ENCODE measurements at places on chromosomes 5 and 9.

DNA sequence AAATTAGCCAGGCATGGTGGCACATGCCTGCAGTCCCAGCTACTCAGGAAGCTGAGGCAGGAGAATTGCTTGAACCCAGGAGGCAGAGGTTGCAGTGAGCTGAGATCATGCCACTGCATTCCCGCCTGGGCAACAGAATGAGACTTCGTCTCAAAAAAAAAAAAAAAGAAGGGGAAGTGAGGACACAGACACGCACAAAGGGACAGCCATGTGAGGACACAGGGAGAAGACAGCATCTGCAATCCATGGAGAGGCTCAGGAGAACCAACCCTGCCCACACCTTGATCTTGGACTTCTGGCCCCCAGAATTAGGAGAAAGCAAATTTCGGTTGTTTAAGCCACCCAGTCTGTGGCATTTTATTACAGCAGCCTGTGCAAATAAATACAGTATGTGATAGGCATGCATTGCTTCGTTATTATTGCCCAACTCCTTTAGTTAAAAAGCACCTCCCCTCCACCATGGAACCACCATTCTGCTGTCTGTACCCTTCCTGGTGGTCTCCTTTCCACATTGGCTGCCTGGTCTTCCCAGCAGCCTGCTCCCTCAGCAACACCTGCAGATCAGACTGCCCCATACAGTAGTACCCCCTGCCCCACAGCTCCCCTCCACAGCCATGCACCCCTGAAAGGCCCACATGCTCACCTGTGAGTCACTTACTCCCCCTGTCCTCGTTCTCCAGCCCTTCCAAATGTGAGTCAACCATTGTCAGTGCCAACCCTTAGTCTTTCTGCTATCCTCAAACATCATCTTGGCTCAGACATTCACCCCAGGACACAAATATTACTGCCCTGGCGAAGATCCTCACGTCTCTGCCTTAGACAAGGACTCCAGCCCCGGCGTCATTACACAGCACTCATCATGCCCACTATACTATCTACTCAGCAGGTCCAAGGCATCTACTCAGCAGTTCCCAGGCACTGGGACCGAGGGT, 128.8 kb downstream of the ROR2 start:
- DNase-seq, result no peak

GRCh38 chr5:171050916-171051315, 189.1 kb downstream of the RANBP17 start:
- DNase-seq, result no peak

- DNase-seq, result no peak
Observed at GRCh38 chr5:179382486-179382885, 37.2 kb upstream of the ADAMTS2 start.

- no peak for DNase-seq
Observed at GRCh38 chr5:16179511-16179935, at the start of gene MARCHF11. TSS of gene MARCHF11 (minus strand) at chr5:16179791. CDS start at chr5:16179575, 216 bp downstream.

- DNase-seq, result no peak
Observed at GRCh38 chr5:180213256-180213600, 4.2 kb upstream of the RASGEF1C start.

DNA sequence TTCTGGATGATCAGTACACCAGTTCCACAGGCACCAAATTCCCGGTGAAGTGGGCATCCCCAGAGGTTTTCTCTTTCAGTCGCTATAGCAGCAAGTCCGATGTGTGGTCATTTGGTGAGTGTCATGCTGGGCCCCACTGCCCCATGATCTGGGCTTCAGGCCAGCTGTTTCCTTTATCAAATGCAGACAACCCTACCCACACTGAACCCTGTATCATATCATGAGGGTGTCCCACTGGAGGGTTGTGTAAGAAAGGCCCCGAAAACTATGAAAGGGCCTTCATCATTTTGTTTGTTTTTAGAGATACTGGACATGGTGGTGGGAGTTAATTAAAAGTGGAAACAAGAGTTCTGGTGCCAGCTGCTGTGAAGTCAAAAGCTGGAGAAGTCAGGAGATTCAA, 20.0 kb upstream of the CYFIP2 start:
- DNase-seq, result no peak

DNA sequence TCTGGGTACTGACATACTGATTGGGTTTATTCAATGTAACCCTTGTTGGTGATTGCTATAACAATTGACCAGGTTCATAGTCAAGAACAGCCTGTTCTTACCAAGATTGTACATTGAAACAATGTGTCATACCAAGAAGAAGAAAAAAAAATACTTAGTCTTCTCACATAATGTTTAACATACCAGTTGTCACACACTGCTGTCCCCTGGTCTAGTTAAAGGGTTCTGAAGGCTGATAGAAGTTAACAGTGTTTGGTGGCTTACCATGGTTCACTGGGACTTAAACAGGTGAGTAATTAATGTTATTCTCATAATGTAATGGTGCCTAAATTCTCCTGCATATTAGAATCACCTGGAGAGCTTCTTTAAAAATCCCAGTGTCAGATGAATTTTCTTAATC, 18.5 kb upstream of the CDC42SE2 start:
- no peak for DNase-seq

- no peak for DNase-seq
Observed at GRCh38 chr9:91043811-91044175, 242.2 kb downstream of the SYK start.

DNA sequence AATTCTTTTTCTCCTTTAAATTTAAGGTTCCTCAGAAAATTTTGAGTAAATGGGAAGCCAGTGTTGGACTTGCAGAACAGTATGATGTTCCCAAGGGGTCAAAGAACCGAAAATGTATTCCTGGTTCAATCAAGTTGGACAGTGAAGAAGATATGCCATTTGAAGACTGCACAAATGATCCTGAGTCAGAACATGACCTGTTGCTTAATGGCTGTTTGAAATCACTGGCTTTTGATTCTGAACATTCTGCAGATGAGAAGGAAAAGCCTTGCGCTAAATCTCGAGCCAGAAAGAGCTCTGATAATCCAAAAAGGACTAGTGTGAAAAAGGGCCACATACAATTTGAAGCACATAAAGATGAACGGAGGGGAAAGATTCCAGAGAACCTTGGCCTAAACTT, 76.0 kb downstream of the NSD1 start:
- no peak for DNase-seq

DNA sequence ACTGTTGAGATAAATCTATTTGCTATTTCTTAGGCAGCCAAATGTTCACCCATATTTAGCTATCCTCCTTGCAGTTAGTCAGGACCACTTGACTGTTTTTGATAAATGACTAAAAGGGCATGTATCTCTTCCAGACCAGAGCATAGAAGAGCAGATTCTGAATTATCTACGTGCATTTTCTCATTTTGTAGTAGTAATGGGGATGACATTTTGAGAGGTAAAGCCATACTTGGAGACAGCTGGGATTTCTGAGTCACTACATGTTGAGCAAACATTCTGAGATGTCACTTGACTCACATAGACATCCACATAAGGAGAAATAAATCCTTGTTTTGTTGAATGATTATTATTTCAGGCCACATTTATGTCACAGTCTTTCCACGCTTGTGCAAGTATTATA, 297.6 kb downstream of the CDH10 start:
- DNase-seq, result no peak

DNA sequence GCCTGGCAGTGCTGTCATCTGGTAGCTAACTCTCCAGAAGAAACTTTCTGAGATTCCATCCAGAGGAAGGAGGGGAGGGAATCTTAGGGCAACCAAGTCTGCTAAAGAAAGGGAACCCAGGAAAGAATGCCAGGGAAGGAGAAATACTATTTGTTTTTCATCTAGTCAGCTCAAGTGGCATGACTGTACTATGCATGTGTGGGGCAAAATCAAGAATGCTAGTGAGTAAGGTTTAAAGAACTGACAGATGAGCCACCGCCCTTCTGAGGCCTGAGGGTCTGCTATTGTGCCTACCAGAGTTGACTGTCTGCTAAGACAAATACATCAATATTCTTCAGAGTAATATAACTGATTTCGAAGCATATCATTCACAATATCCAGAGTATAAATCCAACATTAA, 204.2 kb downstream of the SLC12A2 start:
- no peak for DNase-seq

DNA sequence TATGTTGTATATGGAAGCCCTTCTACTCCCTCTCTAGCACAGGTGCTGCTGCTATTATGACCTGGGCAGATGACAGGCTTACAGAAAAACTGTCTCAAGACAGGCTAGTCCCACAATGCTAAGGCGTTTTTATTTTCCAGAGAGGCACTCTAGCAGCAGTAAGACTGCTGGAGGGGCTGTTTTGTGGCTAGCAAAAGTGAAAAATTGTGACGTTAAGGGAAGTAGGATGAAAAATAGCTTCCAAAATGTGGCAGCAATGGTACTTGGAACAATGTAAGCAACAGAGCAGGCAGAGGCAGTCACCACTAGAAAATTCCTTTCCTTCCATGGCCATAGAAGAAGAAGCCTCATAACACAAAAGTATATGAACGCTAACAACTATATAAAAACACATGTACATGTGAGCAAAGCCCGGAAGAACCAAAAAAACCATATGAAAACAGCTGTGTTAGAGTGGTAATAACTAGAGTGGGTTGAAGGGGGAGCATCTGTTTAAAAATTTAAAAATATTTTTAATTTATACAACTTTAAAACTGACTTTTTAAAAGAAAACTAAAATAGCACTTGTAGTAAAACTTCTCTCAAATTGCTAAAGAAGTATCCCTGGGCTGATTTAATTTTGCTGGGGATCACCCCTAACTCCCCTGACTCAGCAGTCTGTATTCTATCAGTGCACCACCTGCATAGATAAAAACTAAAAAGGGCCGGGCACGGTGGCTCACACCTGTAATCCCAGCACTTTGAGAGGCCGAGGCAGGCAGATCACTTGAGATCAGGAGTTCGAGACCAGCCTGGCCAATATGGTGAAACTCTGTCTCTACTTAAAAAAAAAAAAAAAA, 30.6 kb downstream of the CLINT1 start:
- DNase-seq, result no peak

GRCh38 chr5:88736494-88736893, 146.5 kb downstream of the MEF2C start:
- no peak for DNase-seq

GRCh38 chr5:120550358-120550757, 86.3 kb downstream of the PRR16 start:
- no peak for DNase-seq

- no peak for DNase-seq
Observed at GRCh38 chr9:98215821-98216220, 23.4 kb upstream of the CORO2A start.

DNA sequence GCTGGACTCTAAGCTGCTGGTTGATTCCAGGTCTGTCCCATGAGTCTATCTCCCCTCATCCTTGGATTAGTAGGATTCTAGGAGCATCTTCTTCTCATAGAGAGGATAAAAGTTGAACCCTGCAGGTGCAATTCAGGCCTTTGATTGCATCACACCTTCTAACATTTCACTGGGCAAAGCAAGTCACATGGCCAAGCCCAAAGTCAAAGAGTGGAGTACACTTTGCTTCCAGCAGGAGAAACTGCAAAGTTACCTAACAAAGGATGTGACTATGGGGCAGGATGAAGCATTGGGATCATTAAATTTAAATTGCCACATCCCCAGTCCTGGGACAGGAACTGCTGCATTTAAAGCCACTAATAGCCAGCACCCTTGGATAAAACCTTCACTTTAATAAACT, 51.0 kb upstream of the EGFLAM start:
- DNase-seq, result no peak

- DNase-seq, result no peak
Observed at GRCh38 chr5:114324282-114324681, 37.6 kb upstream of the KCNN2 start.

DNA sequence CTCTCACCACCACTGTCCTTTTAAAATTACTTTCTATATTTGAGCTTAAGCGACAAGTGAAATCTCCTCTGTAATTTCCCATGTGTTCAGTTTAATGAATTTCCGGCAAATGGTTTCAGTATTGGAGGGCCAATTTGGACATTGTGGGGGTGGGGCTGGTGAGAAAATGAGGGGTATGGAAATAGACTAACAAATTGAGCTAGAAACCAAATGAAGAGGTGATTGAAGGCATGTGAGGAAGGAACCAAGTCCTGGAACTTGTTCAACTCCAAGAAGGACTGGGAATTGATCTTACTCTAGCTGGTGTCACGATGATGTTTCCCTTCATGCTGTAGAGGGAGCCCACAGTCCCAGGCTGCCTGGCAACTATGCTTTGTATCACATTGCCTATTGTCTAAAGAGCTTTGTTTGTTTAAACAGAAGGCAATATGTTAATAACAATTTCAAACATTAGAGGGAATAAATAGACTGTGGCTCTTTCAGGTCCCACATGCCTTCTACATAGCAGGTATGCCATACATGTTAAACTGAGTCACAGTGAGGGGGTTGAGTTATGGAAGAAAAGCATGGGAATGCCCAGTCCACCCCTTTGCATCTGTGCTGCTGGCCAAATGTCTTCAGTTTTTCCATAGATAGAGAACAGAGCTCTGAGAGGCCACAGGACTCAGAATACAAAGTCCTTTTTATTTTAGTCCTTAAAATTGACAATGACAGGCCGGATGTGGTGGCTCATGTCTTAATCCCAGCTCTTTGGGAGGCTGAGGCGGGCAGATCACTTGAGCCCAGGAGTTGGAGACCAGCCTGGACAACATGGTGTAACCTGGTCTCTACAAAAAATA, 25.0 kb upstream of the MATR3 start:
- DNase-seq, result no peak

DNA sequence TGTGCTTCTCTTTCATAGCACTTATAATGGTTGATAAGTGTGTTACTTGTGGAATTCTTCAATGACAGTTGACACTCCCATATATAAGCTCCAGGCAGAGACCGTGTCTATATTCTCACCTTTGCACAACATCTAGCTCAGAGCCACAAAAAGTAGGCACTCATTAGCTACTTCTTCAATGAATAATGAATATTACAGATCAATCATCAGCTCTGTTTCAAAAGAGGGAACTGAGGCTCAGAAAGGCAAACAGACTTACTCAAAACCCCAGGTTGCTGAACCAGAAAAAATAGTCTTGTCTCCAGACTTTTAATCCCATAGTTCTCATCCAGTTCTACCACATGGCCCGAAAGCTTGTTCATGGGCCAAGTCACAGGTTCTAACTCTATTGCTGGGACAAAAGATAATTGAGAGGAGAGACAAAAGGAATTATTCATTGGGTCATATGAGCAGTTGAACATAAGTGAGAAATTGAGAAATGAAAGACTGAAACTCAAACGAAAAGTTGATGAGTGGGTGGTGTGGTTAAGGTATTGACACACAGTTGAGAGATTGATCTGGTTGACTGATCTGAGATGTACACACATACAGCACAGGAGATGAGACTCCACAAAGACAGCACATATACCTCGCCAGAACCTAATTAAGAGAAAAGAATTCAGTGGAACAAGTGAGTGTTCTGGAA, 381.6 kb downstream of the EFNA5 start:
- no peak for DNase-seq

- DNase-seq, result no peak
Observed at GRCh38 chr5:68435611-68436010, 220.1 kb downstream of the PIK3R1 start.
